NCI-H2081 treated with DMSO at 0.1 percent for 48 hours (cell line): ENCODE measurements at places on chromosomes 12 and 14.

DNA sequence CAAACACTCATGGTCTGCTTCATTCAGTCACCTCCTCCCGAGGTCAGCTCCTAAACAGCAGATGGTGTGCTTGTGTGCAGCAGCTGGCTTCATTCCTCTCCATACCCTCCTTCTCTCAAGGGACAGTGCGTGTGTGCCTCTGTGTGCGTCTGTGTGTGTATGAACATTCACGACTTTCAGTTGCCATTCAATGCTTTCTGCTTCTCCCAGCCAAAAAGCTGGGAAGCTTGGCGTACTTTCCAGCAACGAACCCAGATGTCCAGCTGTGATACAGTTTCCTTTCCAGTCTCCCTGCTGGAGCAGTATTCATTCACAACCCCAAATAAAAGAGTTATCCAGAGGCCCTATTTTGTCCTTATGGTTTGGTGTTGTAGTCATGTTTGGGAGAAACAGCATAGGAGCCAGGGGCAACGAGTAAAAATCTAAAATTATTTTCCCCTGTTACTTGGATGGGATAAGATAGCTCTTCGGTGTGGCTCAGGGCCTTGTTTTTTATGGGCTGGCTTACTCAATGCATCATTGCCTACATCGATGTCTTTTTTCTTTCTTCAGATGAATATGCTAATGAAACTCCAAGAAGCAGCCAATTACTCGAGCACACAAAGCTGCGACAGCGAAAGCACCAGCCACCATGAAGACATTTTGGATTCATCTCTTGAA, 379.3 kb downstream of the NAV3 start:
- no peak for DNase-seq

DNA sequence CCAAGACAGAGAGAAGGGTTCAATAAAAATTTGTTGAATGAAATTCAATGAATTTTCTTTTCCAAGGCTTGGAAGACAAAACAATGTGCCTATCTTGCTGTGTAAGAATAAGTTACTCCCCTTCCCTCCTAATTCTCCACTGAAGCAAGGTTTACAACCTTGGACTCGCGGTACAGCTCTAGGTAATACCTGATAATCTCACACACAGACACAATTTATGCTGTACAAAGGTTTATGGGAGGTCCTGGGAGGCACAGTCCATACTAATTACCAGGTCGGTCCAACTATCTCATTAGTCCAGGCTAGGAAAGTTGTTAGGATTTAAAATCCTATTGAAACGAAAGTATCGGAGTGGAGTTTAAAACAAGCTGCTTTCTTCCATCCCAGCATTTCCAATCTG, 42.6 kb downstream of the NELL2 start:
- no peak for DNase-seq

- no peak for DNase-seq
Measured at GRCh38 chr14:92719421-92719820, 29.0 kb downstream of the LGMN start.

DNA sequence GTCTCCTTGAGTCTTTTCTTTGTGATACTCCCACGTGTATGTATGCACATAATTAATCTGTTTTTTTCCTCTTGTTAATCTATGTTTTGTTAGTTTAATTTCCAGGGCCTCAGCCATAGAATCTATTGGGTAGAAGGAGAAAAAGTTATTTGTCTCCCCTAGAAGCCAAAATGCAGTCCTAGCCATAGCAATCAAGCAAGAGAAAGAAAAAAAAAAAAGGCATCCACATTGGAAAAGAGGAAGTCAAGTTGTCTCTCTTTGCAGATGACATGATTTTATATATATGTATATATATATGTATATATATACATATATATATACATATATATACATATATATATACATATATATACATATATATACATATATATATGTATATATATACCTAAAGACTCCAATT, 25.4 kb upstream of the ETV6 start:
- no peak for DNase-seq

GRCh38 chr12:80291108-80291754, 152.8 kb upstream of the PTPRQ start:
- DNase-seq: no peak
